ENCODE measurements at places on chromosomes 3 and 15.

- no peak for DNase-seq
Observed at GRCh38 chr15:78681281-78682003, 40.4 kb upstream of the CHRNB4 start.

GRCh38 chr3:180762866-180763265 lies 83.6 kb upstream of the CCDC39 start:
- no peak for DNase-seq

DNA sequence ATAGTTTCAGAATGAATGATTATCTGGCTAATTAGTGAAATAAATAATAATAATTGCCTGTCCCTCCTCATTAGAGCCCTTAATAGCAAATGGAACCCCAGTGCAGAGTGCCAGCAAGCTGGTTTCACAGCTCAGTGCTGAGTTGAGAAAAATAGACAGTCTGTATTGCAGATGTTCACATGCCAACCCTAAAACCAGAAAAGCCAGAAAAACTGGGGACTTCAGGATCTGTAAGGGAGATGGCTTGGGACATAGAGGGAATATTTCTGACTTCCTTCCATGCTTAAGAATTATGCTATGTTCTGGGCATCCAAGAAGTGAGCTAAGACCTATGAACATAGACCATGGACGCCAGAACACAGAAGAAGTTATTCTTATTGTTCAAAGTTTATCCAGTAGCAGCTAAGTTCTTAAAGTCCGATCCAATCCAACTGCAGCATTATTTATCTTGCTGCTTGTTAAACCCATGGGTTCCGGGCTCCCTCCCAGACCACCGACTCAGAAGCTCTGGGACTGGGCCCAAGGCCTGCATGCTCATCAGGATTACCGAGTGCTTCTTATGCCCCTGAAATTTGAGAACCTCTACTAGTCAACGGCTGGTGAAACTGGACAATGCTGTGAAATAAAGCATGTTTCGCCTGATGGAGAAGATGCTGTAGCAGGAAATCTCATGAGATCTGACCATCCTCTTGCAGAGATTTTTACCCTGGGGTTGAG lies 158.3 kb downstream of the FOXB1 start:
- no peak for DNase-seq

GRCh38 chr3:101824702-101825101 lies 24.6 kb upstream of the NFKBIZ start:
- DNase-seq = no peak

DNA sequence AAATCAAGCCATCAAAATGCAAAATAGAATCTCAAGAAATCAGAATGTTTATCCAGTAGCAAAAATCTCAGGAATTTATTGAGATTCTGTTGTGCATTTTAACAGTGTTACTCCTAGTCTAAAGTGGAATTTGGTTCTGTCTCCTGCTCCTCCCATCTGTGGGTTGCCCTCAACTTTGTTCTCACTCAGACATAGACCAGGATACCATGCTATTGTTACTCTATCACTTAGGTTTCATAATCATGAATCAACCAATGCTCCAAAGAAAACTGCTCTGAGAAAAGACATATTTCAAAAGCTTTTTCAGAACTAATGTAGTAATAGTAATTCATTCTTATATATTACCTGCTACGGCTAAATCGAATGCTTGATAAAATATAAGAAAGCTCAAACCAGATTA lies 274.7 kb downstream of the RBMS3 start:
- no peak for DNase-seq

DNA sequence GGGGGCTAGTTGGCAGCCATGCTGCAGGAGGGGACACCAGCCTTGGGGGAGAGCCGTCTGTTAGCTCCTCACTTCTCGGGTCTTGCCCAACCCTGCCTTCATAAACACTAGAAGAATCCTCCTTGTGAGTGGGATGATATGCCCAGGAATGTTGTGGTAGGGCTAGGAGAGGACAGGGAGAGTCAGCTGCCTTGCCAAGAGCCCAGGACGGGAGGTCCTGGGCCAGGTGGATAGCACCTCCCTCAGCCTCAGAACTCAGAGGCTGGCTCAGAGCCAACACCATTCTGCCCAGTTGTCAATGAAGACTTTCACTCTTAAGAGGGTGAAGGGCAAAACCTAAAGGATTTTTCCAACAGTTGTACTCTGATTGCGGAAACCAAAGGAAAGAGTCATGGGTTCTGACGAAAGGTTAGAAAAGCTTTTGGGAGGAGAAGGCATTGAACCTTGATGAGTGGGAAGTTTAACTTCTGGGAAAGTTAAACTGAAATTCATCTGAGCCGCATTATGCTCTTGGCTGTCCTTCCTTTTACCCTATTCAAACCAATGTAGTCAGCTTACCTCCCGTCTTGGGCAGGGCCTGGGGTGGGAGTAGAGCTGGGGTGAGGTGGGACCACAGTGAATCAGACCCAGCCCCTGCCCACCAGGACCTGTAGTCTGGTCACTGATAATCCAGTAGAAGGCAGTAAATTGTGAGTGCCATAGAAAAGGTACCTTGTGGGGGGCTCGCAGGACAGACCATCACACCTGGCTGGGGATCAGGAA lies 81.9 kb downstream of the FAM43A start:
- DNase-seq = no peak

DNA sequence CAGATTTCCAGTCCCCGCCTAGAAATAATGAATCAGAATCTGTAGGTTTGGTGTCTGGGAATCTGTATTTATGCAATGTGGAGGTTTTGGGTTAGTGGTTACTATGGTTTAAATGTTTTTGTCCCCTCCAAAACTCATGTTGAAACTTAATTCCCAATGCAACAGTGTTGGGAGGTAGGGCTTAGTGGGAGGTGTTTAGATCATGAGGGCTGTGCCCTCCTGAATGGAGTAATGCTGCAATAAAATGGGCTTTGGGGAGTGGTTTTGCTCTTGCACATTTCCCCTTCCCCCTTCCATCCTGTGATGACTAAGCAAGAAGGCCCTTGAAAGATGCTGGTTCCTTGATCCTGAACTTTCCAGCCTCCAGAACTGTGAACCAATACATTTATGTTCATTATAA lies 9.2 kb upstream of the RFC4 start:
- DNase-seq = no peak

- DNase-seq = no peak
Observed at GRCh38 chr15:90200534-90201129, 498 bp upstream of the SEMA4B start.

DNA sequence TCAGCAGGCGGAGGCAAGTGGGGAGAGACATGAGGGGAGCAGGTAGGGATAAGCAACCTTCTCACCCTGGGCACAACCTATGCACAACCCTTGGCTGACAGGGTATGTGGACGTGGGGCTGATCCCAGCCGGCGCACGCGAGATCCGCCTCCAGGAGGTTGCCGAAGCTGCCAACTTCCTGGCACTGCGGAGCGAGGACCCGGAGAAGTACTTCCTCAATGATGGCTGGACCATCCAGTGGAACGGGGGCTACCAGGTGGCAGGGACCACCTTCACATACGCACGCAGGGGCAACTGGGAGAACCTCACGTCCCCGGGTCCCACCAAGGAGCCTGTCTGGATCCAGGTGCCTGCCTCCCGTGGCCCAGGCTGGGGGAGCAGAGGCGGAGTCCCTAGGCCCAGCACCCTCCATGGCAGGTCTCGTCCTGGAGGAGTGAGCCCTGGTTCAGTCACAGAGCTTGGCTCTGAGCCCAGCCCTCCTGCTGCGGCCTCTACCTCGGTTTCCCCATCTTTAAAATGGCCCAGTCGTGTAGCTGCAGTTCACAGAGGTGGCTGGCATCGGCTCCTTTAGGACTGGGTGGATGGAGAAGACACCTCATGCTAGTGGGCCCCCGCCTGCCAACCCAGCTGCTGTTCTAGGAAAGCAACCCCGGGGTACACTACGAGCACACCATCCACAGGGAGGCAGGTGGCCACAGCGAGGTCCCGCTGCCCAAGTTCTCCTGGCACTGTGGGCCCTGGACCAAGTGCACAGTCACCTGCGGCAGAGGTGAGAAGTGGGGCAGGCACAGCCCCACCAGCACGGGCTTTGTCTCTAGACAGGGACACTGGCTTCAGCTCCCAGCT lies 96.0 kb downstream of the TBC1D2B start:
- DNase-seq = no peak

- DNase-seq = peak; percentile 28
Observed at GRCh38 chr3:159872374-159873109, 116.1 kb upstream of the IL12A start.

DNA sequence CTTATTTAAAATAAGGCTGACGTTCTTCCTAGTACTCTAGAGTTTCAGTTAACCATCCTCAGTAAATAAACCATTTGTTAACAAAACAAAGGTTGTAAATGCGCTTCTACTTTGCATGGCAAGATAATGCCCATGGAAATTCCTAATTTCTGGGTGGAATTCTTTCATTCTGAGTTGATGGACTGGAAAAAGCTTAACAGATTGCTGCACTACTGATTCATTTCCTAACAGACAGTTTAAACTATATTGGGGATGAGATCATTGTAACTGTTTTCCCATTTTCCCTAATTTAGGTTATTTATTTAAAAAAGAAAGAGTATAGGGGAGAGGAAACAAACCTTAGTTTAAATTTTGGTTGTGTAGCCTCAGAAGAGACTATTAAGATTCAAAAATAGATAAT lies 342.2 kb downstream of the NLGN1 start:
- DNase-seq = no peak

- DNase-seq = no peak
Observed at GRCh38 chr3:48285132-48285531, 44.2 kb downstream of the ZNF589 start.

DNA sequence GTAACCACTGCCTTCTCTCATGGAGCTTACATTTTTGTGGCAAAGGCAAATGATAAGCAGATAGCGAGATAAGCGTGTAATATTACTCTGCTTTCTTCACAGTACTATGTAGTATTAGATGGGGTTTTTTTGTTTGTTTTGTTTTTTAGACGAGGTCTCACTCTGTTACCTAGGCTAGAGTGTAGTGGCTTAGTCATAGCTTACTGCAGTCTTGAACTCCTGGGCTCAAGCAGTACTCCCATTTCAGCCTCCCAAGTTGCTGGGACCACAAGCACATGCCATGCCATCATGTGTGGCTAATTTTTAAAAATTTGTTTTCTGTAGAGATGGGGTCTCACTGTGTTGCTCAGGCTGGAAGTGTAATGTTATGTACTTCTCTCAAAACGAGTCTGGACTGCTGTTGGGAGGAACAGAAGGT lies 22.9 kb downstream of the MBNL1 start:
- no peak for DNase-seq
